PC-9 (cell line): ENCODE measurements at places on chromosomes 6 and 20. TPM values are rescaled to one million over a fixed set of nuclear protein-coding genes. Genes with fewer than 3 reads are reported as not detected.

The PPIL1 gene
- total RNA-seq = 19.0 and 28.4 TPM in 2 replicates

DNA sequence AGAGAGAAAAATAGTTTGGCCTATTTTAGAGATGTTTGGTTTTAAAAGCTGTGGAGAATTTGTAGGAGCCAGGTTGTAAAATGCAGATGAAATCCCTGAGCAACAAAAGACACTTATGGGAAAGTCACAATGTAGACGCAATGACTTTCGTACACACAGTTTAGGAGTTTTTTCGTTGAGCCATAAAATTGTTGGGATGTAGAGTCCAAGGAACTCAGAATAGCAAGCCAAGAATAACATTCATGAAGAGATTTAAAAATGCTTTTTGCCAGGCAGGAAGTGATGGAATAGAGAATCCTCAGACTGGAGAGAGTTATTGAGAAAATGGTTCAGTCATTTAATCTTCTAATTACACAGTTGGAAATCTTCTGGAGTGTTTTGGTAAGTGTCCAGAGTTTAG, 11.5 kb upstream of the PROKR2 start:
- no peak overlapping the region for H3K4me3 ChIP-seq
- no peaks in the 10 kb centered on the region for H3K36me3 ChIP-seq
- peaks cover 94% of the 10 kb centered on the region for H3K27me3 ChIP-seq
- no peak overlapping the region for H3K27ac ChIP-seq
- H3K4me1 ChIP-seq = no peaks in the 10 kb centered on the region

DNA sequence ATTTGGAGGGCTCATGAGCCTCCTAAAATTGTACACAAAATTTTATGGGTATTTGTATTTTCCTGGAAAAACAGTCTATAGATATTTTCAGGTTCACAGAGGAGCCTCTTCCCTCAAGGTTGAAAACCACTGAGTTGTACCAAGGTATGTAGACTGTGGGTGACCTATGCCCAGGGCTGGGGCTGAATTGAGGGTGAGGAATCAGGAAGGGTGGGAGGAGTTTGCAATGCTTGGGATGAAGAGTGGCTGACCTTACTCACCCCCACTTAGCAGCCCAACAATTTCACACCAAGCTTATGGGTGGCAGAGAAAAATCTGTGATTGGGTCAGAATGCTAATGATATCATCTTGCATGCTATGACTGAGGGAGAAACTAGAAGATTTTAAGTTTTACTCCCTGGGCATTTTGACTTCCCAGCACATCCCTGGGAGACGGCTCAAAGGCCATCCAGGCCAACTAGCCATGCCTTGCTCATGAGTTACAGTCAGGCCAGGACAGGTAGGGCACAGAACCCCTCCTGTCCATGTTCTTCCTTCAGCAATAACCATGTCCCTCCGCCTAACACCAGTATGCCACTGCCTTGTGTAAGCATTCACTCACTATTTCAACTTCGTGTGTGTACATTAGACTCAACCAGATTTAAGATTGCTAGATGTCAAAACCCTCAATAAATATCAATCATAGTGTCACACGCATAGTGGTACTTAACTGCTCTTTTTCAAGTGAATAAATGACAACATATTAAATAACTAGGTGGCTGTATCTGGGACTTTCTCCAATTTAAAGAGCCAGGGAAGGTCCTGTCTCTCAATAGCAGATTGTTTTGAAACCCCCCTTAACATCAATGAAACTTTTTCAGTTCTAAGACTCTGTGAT, 16.6 kb downstream of the ADTRP start:
- H3K36me3 ChIP-seq = 0 out of 2 replicates have a peak, but pooled peaks cover 4% of the 10 kb centered on the region
- H3K4me3 ChIP-seq = no peak overlapping the region
- DNase-seq = peak; percentile 31
- no peaks in the 10 kb centered on the region for H3K27me3 ChIP-seq
- H3K4me1 ChIP-seq = peaks cover 59% of the 10 kb centered on the region

The CCM2L gene
- total RNA-seq = 0.31 and 0.35 TPM in 2 replicates

DNA sequence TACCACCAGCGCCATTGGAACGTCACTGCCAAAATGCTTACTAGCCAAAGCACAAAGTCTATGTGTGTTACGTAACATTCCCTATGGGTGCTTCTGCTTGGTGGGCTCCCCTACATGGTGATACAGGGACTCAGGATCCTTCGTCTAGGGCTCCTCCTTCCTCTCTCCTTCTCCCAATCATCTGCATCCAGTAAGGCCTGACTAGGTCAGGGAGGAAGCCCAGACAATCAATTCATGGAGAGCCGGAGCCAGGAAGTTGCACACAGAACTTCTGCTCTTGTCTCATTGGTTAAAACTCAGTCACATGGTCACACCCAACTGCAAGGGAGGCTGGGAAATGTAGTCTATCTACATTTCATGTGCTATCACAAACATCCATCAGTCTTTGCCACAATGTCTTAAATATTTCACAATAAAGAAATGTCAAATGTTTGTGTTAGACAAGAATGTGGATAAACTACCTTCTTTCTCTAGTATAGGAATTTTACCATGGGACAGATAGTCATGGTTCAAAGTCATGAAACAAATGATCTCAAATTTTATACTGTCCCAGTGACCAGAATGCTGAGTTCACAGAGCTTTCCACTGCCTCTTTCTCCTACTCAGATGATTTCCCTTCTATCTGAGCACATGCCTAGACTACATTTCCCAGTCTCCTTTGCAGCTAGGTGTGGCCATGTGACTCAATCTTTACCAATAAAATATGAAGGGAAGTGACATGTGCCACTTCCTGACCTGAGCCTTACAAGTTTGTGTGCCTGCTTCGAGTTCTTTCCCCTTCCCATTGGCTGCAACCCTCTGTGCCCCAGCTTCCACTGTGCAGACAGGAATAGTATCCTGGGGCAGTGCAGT, 9.3 kb upstream of the KCNK15 start:
- peaks cover 20% of the 10 kb centered on the region for H3K4me1 ChIP-seq
- DNase-seq = no peak
- H3K36me3 ChIP-seq = no peaks in the 10 kb centered on the region
- no peak overlapping the region for H3K27ac ChIP-seq
- H3K4me3 ChIP-seq = no peak overlapping the region

- no peaks in the 10 kb centered on the region for H3K27me3 ChIP-seq
- H3K4me3 ChIP-seq = no peak overlapping the region
- H3K36me3 ChIP-seq = no peaks in the 10 kb centered on the region
- H3K4me1 ChIP-seq = peaks cover 12% of the 10 kb centered on the region
- DNase-seq = no peak
- no peak overlapping the region for H3K27ac ChIP-seq
Measured at GRCh38 chr20:14948416-14948815, 611.0 kb upstream of the FLRT3 start.

- no peak overlapping the region for H3K27ac ChIP-seq
- H3K27me3 ChIP-seq = no peaks in the 10 kb centered on the region
- H3K4me3 ChIP-seq = no peak overlapping the region
- no peaks in the 10 kb centered on the region for H3K36me3 ChIP-seq
- no peaks in the 10 kb centered on the region for H3K4me1 ChIP-seq
Measured at GRCh38 chr20:3660262-3661059, 2.7 kb downstream of the GFRA4 start.

The VIP gene
- not detected in 2 replicates for total RNA-seq

DNA sequence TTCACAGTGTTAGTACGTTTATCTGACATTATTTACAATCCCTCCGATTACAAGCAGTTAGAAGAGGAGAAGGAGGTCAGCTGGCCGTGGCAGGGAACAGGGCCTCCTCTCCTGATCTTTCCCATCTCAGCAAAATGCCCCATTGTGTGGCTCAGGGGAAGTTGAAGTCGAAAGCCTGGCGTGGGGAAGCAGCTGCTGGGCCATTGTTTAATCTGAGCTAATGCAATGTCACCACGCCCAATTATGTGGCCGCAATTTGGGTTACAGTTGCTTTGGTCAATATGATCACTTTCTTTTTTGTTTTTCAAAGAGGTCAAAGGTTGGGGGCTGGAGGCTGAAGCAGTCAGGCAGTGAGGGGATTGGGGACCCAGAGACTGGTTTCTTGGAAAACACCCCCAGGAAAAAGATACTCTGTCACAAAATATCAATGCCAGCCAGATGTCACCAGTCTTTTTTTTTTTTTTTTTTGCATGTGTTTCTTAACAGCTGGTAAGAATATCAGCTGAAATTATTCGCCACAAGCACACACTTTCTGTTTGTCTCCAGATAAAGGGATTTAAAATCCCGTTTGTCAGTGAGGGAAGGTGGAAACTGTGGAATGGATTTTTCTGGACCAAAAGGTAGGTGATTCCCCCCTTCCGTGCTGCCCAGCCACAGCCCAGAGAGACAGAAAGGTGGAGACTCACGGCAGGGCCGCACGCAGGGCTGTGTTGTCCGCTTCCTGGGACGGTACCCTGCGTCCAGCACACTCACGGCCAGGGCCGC, 24.6 kb downstream of the DLL1 start:
- no peak for DNase-seq
- H3K4me3 ChIP-seq = no peak overlapping the region

GRCh38 chr6:11129908-11130565, 18.5 kb upstream of the ERVFRD-1 start:
- H3K4me3 ChIP-seq = no peak overlapping the region
- DNase-seq = no peak
- no peaks in the 10 kb centered on the region for H3K27me3 ChIP-seq
- H3K36me3 ChIP-seq = no peaks in the 10 kb centered on the region

The ARMH2 gene
- not detected in 2 replicates for total RNA-seq

- H3K27ac ChIP-seq = no peak overlapping the region
- H3K4me1 ChIP-seq = no peaks in the 10 kb centered on the region
- no peaks in the 10 kb centered on the region for H3K36me3 ChIP-seq
- H3K4me3 ChIP-seq = no peak overlapping the region
- H3K27me3 ChIP-seq = peaks cover 97% of the 10 kb centered on the region
- DNase-seq = no peak
Measured at GRCh38 chr20:43376831-43377230, 80.9 kb upstream of the SRSF6 start.

DNA sequence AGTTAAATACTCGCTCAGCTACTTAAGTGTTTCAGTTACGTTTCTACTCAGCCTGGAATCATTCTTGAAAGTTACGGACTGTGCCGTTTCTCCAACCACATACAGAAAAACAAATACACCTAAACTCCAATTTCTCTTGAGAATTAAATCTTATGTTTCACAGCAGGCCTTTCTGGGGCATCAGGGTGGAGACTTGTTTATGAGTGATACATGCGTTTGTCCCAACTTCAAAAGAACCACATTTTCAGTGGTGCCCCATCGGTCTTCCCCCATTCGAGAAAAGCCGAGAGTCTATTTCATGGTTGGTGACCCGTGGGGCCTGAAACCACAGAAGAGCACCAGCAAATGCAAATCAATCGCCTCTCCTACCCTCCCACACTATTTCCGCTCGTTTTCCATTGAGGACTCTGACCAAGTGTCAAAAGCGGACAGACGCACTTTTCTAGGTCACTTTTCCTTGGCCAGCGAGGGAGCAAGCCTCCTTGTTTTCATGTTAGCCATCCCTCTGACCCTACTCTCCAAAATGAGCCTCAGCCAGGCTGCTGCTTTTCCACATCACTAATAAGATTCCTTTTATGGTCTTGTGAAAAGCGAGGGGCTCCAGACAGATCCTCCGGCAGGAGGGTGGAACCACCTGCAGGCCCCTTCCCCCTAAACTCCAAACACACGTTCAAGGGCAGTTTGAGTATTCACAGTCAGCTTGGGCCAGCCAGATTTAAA, 3.1 kb downstream of the JAG1 start:
- H3K4me1 ChIP-seq = peaks cover 12% of the 10 kb centered on the region
- H3K27ac ChIP-seq = peak overlapping the region; percentile 50; the same call in 1 of the 2 replicates
- H3K36me3 ChIP-seq = peaks cover 14% of the 10 kb centered on the region; the same call in 1 of the 2 replicates
- H3K4me3 ChIP-seq = peak overlapping the region; percentile 84; the same call in 1 of the 2 replicates
- no peak for DNase-seq

GRCh38 chr6:147416622-147417021, 91.9 kb upstream of the SAMD5 start:
- no peak for DNase-seq
- H3K4me1 ChIP-seq = no peaks in the 10 kb centered on the region
- H3K27ac ChIP-seq = no peak overlapping the region
- H3K27me3 ChIP-seq = no peaks in the 10 kb centered on the region
- H3K4me3 ChIP-seq = no peak overlapping the region
- H3K36me3 ChIP-seq = no peaks in the 10 kb centered on the region

The GSTA3 gene
- total RNA-seq = not detected in 2 replicates

DNA sequence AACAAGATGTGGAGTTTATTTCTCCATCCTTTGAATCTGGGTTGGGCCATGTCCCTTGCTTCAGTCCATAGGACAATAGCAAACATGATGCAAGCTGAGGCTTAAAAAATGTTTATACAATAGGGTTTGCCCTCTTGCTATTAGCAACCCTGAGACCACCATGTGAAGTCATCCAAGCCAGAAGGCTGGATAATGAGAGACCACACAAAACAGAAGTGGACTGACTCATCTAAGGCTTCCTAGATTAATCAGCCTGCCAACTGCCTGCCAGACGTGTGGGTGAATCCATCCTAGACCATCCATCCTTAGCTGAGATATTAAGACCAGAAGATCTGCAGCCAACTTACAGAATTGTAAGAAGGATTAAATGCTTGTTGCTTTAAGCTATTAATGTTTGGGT, 38.1 kb upstream of the ISM1 start:
- no peaks in the 10 kb centered on the region for H3K4me1 ChIP-seq
- no peak overlapping the region for H3K4me3 ChIP-seq
- H3K27ac ChIP-seq = no peak overlapping the region
- no peaks in the 10 kb centered on the region for H3K27me3 ChIP-seq
- no peaks in the 10 kb centered on the region for H3K36me3 ChIP-seq
- no peak for DNase-seq

The MAP3K7 gene
- total RNA-seq = 28.3 and 31.9 TPM in 2 replicates

- H3K27ac ChIP-seq = no peak overlapping the region
- no peak for DNase-seq
- H3K4me1 ChIP-seq = peaks cover 24% of the 10 kb centered on the region; the same call in 1 of the 2 replicates
- H3K36me3 ChIP-seq = no peaks in the 10 kb centered on the region
Measured at GRCh38 chr6:44456070-44456965, 68.8 kb downstream of the CDC5L start.

GRCh38 chr6:27617700-27618689, 145.1 kb upstream of the ZNF184 start:
- H3K4me1 ChIP-seq = peaks cover 8% of the 10 kb centered on the region
- peak overlapping the region; percentile 30 for H3K27ac ChIP-seq
- no peaks in the 10 kb centered on the region for H3K27me3 ChIP-seq
- no peaks in the 10 kb centered on the region for H3K36me3 ChIP-seq
- peak overlapping the region; percentile 78 for H3K4me3 ChIP-seq
- peak; percentile 60 for DNase-seq

DNA sequence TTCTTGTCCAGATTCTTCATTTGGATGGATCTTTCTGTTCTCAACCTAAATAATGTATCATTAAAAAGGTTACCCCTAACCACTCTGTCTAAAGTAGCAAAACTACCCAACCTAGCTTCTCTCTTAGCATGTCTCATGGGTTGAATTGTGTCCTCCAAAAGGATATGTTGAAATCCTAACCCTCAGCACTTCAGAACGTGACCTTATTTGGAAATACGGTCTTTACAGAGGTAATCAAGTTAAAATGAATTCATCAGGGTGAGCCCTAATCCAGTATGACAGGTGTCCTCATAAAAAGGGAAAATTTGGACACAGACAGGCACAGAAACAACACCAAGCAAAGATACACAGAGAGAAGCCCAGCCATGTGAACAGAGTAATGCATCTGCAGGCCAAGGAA, 6.1 kb upstream of the FRK start:
- H3K36me3 ChIP-seq = no peaks in the 10 kb centered on the region
- no peak overlapping the region for H3K27ac ChIP-seq
- H3K4me1 ChIP-seq = peaks cover 24% of the 10 kb centered on the region
- no peak for DNase-seq
